ENCODE measurements at places on chromosomes 11 and 22. TPM values are rescaled to one million over a fixed set of nuclear protein-coding genes. Genes with fewer than 3 reads are reported as not detected.

DNA sequence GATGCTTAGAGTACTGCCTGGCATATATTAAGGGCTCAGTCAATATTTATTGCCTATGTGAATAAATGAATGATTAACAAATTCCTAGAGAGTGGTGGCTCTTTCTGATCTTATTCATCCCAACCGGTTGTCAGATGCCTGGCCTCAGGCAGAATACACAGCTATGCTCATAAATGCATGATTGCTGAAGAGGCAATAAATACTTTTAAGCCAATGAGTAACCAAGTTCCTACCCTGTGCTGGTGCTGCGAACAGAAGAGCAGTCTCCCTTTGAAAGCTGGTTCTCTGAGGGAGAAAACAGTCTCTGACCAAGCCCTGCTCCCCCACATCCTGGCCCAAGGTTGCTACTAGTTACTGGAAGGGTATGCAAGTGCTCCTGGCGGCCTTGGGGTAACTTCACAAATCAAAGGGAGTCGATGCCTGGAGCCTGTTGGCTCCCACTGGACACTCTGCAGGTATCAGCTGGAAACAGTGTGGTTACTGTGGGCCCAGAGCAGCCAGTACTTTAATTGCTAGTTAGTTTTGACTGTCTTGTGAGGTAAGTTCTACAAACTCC lies 2.8 kb downstream of the USH1C start:
- no peak for DNase-seq

TMEM191C gene
- 3.1 TPM for total RNA-seq

GRCh38 chr22:37105154-37105553 lies 4.4 kb downstream of the TMPRSS6 start:
- DNase-seq = no peak

DNA sequence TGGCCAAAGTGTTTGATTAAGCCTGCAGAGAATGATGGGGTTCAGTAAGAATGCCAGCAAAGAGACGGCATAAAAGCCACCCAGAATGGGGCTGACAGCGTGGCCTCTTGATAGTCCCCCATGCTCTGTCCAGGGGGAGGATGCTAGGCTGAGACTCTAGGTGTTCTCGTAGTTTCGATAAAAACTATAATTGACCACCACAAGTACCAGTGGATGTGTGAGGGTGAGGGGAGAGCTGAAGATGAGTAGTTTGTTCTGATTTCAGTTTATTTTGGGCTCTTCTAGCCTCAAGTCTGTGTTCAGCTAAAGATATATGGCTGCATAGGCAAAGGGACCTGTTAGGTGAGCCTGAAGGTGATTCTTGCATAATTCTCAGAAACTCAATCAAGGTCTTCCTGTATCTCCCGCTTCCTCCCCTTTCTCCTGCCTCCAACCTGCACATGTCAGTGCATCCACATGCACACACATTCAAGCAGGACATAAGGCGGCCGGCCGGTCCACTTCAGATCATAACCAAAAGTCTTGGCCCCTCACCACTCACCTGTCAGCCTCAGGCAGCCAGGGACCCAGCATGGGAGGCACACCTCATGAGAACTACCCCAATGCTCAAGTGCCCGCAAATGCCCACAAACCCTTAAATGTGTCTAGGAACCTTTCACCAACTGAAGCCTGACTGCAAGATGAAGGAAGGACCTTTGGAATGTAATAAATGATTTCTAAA lies 31.2 kb downstream of the FLI1 start:
- DNase-seq = no peak

DNA sequence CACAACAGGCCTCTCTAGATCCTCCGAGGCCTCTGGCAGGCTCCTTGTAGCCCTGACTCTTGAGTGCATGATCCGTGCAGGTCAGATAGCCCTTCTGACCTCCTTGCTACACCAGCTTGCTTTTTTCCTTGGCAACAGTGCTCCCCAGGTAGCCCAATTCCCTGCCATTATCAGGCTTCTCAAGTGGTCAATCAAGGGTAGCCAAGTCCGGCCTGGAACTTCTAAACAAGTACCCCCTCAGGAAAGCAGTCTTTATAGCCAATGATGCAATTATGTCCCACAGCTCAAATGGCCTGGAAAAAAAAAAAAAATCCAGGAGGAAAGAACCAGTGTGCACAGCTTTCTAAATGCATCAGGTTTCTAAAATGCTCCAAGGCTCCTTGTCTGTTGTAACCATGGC lies 59.8 kb downstream of the TENM4 start:
- no peak for DNase-seq

- no peak for DNase-seq
Observed at GRCh38 chr11:70671083-70671482, 272.8 kb downstream of the CTTN start.

OR2D2 gene
- 0.20 TPM for total RNA-seq

DNA sequence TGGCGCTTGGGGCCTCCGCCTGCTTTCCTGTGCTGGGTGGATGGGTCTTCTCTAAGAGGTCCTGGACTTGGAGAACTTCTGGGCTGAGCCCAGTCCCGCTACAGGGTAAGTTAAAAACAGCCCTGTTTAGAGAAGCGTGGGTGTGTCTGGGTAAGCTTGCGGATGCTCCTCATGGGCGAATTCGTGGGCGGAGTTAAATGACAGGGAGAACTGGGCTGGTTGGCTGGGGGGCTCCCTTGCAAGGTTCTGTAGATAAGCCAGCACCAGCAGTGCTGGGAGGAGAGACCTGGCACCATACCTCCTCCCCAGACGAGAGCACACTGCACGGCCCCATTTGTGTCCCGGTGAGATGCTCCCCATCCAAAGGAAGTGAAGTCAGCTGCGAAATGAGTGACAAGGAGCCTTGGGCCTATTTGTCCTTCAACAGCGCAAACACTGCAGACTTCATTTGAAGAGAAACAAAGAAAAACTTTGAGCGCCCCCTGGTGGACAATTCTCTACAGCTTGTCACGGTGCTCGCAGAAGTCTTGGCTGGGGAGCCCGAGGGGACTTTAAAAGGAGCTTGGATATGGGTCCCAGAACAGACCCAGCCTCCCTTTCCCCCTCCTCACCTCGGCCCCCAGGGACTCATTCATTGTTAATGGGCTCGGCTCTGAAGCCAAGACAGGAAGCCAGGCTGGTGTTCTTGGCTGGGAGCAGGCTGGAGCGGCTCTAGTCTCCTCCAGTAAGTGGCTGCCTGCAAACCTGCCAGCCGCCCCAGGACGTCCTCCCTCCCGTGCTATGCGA lies 39.5 kb downstream of the TP53I11 start:
- peak; percentile 59 for DNase-seq

- no peak for DNase-seq
Observed at GRCh38 chr11:2995031-2995561, 3.0 kb upstream of the NAP1L4 start.

LMF2 gene
- total RNA-seq = 56.9 TPM

DNA sequence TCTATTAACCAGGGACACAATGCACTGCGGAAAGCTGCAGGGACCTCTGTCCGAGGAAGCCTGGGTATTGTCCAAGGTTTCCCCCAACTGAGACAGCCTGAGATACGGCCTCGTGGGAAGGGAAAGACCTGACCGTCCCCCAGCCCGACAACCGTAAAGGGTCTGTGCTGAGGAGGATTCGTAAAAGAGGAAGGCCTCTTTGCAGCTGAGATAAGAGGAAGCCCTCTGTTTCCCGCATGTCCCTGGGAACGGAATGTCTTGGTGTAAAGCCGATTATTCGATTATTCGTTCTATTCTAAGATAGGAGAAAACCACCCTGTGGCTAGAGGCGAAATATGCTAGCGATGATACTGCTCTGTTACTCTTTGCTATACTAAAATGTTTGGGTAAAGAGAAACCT lies 5.2 kb downstream of the BET1L start:
- DNase-seq = no peak

SPINDOC gene
- 50.9 TPM for total RNA-seq

GVQW3 gene
- 4.7 TPM for total RNA-seq

DNA sequence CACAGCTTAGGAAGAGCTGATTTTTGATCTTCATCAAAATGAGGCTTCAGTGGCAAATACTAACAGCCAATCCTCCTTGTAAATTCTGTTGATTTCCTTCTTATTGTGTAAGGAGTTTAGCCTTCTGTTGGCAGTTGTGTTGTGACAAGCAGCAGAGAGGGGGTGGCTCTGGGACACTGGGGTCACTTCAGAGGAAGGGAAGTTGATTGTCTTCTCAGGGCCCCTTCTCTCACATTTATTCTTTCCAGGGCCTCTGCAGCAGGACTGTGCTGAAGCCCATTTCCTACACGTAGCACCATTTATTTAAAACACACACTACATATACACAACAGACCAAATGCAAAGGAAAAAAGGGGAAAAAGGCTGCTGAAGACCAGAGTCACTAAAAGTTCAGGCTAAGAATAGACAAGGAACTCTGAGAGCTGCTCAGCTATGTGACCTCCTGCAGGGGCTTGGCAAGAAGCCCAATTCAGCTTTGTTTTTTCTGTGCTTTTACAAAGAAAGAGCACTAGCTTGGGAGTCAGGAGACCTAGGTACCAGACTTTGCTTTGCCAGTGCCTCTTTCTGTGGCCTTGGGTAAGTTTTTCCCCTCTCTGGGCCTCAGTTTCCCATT lies 28.3 kb upstream of the UPB1 start:
- DNase-seq = peak; percentile 6

C22orf31 gene
- not detected for total RNA-seq

GRCh38 chr11:37657645-37658044 lies 1059.6 kb upstream of the RAG2 start:
- DNase-seq = no peak

GRCh38 chr11:63277345-63277943 lies 34.0 kb upstream of the SLC22A25 start:
- DNase-seq = no peak

DNA sequence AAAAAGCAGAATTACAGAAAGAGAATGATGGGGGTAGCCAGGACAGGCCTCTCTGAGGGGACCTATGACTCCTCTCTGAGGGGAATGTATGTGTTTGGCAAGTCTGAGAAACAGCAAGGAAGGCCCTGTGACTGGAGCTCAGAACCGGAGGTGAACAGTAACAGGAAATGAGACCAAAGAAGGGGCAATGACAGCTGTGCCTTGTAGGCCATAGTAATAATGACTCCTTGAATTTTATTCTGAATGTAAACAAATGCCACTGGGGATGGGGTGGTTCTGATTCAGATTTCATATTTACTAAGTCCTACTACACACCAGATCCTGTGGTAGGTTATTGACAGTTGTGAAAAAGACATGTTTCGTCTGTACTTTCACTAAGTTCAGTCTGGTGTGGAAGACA lies 52.8 kb upstream of the APOA1 start:
- DNase-seq = no peak

FAM180B gene
- not detected for total RNA-seq

DNA sequence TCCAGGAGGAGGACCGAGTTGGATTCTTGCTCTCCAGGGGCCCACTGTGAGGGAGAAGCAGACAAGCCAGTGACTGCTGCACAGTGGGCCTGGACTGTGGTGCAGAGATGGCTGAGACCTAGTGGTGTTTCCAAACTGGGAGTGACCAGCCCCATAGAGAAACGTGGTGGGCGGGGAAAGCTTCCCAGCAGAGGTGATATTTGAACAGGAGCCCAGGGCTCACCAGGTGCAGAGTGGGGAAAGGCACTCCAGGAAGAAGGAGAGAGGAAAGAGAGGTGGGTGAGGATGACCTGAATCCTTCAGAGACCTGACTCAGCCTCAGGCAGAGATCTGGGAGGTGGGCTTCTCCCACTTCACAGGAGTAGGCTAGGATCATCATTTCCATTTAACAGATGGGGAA lies 52.1 kb upstream of the RASD2 start:
- DNase-seq = no peak

GRCh38 chr22:42966497-42966896 lies 48.5 kb downstream of the PACSIN2 start:
- DNase-seq = no peak

DNA sequence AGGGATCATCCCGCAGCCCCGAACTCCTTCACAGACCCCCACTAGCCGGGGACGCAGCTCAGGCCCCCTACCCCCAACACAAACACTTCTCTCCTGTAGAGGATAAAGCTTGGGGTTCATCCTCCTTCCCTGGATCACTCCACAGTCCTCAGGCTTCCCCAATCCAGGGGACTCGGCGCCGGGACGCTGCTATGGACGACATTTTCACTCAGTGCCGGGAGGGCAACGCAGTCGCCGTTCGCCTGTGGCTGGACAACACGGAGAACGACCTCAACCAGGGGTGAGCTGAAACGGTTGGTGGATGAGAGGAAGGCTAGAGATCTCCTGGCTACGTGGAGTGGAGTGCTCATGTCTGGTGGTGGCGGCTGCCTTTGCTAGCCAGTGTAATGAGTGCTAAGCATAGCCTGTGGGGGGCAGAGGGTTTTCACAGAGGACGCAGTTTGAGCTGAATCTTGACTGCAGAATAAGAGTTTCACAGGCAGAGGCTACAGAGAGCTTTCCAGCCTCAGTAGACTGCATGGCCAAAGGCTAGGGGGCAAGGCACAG lies 580 bp downstream of the ILK start:
- DNase-seq = no peak

TBX1 gene
- 3.9 TPM for total RNA-seq

DNA sequence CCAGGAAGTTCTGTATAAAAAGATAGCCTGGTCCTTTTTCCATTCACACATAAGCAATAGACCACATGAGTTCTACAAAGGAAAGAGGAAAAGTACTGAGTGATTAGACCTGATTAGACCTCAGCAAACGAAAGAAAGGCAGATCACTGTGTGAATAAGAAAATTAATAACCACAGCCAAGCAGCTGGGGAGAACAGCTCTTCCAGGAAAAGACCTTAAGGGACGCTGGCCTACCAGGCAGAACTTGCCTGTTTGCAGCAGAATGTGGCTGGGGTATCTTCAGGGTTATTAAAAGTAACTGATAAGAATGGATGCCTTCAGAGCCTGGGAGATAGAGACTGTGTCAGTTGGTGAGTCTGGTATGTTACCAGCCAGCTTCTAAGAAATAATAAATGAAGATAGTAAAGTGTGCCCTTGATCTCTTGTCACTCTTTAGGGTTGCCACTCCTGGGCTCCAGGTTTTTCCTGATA lies 172.9 kb downstream of the DBX1 start:
- DNase-seq = no peak

DNA sequence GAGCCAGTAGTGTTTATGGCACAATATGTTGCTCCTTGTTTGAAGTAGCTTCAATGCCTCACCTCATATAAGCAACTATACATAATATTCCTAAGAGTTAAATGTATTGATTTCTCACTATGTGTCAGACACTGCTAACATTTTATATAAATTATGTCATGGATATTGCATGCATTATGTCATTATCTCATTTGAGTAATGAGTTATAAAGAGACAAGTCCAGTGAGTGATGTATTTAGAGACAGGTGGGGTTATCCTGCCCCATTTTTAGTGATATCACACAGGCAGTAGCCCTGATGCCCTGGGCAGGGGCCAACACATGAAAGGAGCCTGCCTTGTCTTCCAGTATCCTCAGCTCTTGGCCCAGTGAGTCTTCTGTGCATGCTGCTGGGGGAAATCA lies 247.0 kb upstream of the SESN3 start:
- DNase-seq = no peak

DNA sequence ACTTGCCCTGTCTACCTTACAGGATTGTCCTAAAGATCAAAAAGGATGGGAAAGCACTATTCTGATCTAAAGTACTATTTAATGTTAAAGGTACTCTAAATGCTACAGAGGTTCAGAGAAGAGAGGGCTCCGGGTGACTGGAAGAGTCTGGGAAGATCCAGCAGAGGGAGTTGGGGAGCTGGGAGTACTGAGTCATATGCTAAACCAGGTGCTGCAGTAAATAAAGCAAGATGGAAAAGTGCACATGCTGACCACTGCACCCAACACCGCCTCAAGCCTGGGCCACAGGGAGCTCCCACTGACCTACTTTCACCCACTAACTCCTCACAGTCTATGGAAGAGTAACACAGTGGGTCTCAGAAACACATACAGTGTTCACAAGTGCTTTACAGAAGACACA lies 49.3 kb downstream of the WT1 start:
- peak; percentile 38 for DNase-seq

GRCh38 chr22:40161194-40161593 lies 16.5 kb upstream of the TNRC6B start:
- DNase-seq = no peak

All from HCT116 (cell line).